ENCODE measurements at places on chromosomes 6 and 20.

DNA sequence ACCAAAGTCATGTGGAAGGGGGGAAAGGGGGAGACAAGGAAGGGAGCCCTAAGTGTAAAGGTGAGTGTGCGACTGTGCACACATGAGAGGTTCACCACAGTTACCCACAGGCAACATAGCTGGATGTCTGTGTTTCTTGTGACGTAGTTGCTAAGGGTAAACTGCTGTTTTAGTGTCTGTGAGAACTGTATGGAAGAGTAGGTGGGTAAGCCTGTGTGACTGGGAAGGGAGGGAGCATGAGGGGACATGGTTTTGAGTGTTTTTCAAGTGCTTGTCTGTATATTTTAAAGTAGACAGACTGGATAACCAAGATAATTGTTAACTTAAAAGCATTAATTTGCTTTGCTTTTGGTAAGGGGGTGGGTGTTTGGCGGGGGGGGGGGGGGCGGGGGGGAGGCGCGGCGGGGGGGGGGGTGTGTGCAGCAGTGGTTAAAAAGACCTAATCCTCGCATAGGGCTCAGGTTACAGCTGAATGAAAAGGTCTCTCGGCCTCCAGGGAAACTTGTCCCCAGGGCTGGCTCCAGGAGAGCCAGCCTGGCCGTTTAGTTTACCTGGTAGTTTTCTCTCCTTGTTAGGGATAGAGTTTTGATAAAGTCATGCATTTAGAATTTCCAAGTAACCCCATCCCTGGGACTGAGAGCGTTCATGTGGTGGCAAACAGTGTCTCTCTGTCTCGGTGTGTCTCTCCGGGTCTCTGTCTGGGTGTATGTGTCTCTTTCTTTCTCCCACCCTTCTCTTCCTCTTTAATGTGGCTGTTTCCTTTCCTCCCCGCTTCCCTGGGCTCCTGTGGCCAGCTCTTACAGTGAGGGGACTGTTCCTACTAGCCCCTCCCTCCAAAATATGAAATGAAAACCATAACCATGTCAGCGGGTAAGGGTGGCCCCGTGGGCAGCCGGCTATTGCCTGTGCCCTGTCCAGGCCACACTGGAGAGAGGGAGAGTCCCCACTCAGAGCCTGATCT is 3.4 kb downstream of the SCUBE3 start:
- no peak for DNase-seq

- no peak for DNase-seq
Measured at GRCh38 chr6:166751051-166751595, 124.1 kb upstream of the RPS6KA2 start.

- no peak for DNase-seq
Measured at GRCh38 chr6:95286874-95287273, 290.5 kb upstream of the MANEA start.

- peak; percentile 5 for DNase-seq
Measured at GRCh38 chr6:43953256-43953655, 174.0 kb downstream of the MRPL14 start.

- no peak for DNase-seq
Measured at GRCh38 chr6:158938220-158938619, 61.8 kb downstream of the RSPH3 start.

DNA sequence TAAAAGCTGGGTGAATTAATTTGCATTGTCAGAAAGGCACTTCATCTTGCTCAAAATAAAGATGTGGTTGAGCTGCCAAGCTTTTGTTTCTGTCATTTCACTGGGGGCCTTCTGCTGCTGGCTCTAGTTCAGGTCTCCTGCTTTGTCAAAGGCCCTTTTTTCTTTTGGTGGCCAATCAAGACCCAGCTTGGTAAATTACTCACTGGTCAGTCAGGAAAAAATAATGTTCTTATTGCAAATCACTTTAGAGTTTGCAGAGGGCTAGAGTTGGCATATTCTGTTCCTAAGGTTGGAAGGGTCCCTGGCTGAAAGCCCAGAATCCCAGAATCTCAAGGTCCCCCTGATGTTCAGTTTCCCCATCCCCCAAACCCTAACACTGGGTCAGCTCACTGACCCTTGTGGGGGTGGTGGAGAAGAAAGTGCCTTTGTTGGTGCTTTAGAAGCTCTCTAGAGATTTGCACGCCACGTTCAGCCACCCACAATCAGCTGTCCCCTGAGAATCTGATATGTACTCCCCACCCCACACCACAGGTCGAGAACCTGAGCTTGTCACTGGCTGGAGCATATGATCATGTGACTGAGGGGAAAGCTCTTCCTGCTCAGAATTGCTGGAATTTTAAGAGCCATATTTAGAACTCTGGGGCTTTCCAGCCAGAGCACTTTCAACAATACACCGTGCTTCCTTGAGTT is 21.7 kb upstream of the BNIP5 start:
- no peak for DNase-seq

- DNase-seq, result no peak
Measured at GRCh38 chr6:113777601-113778000, 79.5 kb upstream of the MARCKS start.

GRCh38 chr6:71072508-71072907 is 115.6 kb upstream of the B3GAT2 start:
- DNase-seq, result no peak

DNA sequence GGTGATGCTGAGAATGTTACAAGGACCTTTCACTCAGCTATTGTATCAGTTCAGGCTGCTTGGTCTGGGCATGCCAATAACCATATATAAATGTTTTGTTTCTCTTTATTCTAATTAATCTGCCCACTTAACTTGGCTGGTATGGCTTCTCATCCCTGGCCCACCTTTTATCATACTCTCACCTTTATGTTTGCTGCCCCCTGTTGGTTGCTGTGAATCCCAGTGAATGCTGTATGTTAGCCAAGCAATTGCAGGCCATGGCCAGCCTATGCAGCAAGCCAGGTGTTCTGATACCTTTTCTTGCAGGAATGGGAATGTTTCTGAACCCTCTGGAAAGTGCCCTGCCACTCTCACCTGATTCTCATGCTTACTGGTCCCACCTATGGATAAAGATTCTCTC is 54.6 kb downstream of the PCSK2 start:
- DNase-seq, result no peak

DNA sequence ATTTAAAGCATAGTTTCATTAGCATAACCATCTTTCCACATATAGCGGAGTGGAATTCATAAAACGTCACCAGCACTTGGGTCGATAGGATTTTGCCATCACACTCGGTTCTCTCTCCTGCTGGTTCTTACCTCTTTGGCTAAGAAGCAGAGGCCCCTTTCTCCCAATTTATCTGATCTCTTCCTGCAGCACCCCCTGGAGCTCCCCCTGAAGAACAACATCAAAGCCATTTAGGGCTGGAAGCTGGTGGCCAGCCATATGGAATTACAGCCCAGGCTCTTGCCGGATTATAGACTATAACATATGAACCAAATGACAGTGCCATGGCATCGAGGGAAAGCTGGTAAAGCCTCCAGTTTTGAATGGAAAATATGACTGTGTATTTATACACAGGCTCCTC is 6.4 kb upstream of the KIF6 start:
- no peak for DNase-seq

DNA sequence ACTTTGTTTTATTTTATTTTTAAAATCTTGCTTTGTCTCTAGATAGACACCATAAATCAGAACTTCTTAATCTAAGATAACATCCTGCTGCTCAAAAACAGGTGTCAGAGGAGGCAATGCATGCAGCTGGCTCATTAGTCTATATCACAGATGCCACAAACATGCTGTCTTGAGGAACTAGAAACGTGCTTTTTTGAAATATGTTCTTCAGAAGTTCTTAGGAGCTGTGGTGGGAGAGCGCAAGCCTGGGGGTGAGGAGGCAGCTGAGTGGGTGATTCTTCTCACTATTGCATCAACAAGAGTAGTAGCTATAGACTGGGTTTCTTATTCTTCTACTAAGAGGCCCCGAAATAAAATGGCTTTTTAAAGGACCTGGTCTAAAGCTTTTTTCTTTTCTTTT is 23.4 kb downstream of the IL22RA2 start:
- DNase-seq, result no peak

GRCh38 chr6:36418558-36418957 is 24.1 kb downstream of the PXT1 start:
- no peak for DNase-seq

DNA sequence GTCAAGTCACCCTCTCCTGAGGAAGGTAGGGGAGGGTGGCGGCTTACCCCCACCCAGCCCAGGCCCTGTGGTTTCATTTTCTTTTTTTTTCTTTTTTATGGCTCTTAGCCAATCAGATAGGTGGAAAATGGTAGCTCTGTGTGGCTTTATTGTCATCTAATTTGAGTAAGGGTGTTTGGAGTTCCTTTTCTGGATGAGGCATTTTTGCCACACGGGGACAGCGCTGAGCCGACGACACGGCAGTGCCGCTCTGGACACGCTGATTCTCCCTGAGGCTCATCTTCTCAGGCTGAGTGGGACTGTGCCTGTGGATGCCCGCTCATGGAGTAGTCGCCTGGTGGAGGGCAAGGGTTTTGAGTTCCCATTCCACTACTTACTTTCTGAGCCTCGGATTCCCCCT is 37.6 kb upstream of the ANGPT4 start:
- DNase-seq, result no peak

- DNase-seq, result no peak
Measured at GRCh38 chr6:90298459-90299053, 1.9 kb upstream of the BACH2 start.

- DNase-seq, result no peak
Measured at GRCh38 chr6:66985816-66986215, 1278.8 kb upstream of the EYS start.

DNA sequence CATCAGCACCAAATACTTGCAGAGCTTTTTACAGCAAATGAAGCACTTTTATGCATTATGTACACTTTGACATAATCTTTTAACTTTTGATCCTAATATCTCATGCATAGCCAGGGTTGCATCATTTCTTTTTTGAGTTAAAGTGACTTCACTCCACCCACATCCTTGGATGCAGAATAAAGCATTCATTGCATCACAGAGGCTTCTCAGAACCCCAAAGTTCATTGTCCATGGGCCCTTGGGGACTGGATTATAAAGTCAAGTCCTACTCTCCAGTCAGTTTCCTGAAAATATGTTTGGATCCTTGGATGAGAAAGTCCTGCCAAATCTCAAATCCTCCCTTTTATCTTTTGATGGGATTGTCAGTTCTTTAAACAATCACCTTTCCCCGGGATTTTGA is 10.6 kb upstream of the EFHC1 start:
- no peak for DNase-seq

DNA sequence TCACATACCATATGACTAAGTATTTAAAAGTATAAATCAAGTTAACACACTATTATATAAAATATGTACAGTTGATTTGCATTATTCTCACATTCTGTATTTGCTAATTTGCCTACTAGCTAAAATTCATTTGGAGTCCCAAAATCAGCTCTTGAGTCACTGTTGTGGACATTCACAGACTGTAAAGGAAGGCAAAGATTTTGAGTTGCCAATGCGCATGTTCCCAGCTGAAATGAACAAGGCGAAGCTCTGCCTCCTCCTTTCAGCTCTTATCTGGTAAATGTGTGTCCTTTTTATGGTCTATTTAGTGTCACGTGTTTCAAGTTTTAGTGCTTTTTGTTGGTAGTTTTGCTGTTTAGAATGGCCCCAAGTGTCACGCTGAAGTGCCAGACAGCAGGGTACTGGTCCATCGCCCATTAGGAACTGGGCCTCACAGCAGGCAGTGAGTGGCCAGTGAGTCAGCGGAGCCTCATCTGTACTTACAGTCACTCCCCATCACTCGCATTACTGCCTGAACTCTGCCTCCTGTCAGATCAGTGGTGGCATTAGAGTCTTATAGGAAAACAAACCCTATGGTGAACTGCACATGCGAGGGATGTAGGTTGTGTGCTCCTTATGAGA is 87.2 kb upstream of the ADTRP start:
- DNase-seq, result no peak

DNA sequence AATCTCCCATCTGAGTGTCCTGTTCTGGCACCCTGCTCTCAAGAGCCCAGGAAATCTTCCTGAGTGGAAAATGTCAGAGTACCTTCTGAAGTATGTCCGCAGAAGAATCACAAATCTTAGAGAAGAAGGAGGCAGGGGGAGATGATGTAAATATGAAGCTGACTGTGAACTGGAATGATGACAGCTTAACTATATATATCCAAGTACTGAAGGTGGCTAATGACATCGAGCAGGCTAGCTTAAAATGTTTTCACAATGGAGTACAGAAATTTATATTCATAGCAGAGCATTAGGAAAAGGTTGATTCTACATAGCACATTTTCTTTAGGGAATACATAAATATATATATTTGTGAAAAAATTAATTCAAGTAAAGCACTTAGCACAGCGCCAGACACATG is 64.3 kb downstream of the BMP5 start:
- no peak for DNase-seq

GRCh38 chr6:123747515-123747914 is 56.1 kb upstream of the NKAIN2 start:
- DNase-seq, result no peak

GRCh38 chr20:1287306-1287705 is 21.2 kb downstream of the SNPH start:
- no peak for DNase-seq

GRCh38 chr6:1070085-1070521 is 241.8 kb upstream of the FOXQ1 start:
- DNase-seq, result no peak

DNA sequence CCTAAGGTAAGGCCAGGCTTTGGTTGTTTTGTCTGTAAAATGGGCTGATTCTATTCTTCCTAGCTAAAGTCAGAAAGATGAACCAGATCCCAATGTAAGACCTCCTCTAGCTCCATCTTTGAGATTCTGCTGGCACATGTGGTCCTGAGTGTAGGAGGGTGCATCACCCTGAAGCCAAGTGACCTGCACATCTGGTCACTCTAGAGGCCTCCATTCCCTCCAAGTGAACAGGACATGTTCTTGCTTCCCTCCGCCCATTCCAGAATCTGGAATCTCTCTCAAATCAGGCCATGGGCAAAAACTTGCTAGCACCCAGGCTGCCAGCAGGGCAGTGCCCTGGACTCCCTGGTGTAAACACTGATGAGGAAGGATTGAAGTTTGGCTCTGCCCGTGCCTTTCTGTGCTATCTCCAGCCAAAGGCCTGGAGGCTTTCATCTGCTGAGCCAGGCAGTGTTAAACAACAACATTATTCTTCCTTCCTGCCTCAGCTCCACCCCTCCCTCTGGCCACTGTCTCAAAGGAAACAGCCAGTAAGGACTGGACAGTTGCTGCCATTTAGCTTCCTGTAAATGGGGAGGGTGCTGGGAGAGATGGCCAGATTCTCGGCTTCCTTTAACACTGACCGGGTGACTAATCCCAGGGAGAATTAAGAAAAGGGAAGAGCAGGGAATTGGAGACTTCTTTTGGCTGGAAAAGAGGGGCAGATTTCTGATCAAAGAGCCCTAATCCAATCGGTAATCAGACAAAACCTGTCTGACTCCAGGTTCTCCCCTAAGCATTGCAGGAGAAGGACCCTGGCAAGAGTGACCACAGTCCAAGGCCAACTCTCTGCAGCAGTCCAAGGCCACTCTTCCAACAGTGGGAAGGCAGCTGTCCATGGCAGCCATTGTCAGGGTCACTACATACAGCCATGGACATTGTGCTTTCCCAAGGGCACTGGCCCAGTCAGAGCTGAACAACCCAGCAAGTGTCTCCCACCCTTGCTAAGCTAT is 19.5 kb upstream of the ADGRF1 start:
- DNase-seq, result no peak
